NCI-H526 treated with DMSO at 0.1 percent for 48 hours (cell line): ENCODE measurements at places on chromosomes 1 and 21.

DNA sequence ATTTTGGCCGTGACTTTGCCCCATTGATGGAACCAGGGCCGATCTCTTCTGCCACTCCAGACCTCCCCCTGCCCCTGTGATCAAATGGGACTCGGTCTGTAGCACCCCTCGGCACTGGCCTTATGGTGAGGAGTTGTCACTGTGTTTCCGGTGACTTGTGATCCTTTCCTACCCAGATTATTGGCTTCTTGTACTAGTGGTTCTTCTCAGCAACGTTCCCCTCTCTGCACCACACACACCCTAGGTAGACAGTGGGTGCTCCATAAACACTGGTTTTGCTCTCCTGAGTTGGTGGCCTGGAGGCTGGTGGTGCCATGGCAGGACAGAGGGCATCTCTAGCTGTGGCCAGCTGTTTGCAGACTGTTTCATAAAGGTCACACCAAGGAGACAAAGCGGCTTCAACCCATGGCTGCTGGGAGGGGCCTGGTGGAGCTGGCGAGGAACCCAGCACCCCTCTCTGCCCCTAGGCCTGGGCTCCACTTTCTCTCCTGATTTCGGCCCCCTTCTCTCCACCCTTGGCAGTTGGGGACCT is 50.7 kb downstream of the DHRS3 start:
- DNase-seq = no peak

GRCh38 chr1:172414331-172414730 is 6.2 kb upstream of the C1orf105 start:
- no peak for DNase-seq

- DNase-seq = no peak
Measured at GRCh38 chr1:223179280-223179679, 36.2 kb upstream of the TLR5 start.

DNA sequence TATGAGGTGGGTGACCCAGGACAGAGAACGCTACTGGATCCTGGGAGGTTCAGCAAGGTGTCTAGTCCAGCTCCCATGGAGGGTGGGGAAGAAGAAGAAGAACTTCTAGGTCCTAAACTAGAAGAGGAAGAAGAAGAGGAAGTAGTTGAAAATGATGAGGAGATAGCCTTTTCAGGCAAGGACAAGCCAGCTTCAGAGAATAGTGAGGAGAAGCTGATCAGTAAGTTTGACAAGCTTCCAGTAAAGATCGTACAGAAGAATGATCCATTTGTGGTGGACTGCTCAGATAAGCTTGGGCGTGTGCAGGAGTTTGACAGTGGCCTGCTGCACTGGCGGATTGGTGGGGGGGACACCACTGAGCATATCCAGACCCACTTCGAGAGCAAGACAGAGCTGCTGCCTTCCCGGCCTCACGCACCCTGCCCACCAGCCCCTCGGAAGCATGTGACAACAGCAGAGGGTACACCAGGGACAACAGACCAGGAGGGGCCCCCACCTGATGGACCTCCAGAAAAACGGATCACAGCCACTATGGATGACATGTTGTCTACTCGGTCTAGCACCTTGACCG is 8.6 kb upstream of the PIGV start:
- DNase-seq = no peak

- DNase-seq = no peak
Measured at GRCh38 chr1:231139125-231139649, 22.7 kb upstream of the TRIM67 start.

GRCh38 chr1:55827350-55827749 is 612.2 kb upstream of the USP24 start:
- no peak for DNase-seq

- no peak for DNase-seq
Measured at GRCh38 chr1:23069675-23070074, 50.4 kb downstream of the KDM1A start.

DNA sequence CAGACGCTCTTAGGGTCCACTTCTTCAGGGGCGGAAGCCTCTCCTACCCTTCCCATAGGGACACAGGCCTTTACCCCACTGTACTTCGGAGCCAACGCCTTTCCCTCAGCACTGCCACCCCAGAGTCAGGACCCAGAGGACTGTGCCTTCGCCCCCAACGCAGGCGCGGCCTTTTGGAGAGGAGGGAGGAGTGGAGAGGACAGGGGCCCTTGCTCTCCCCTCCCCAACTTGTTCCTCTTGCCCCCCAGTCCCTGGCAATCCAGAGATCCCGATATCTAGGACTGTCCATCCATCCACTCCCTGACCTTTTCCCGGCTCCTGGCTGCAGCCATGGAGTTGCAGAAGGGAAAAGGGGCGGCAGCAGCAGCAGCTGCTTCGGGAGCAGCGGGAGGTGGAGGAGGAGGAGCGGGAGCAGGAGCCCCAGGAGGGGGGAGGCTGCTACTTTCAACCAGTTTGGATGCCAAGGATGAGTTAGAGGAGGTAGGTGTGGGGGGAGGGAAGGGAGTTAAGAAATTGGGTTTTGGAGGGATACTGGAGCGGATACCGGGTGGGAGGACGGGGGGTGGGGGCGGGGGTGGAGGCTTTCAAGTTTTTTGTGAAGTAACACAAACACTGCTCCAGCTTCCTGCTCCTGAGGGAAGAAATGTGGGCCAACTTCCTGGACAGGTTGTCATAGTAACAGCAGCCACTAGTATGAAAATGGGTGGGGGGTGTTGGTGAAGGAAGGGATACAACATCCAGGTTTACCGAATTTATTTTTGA is 636 bp downstream of the INTS3 start:
- peak; percentile 16 for DNase-seq

- no peak for DNase-seq
Measured at GRCh38 chr1:32336963-32337675, 1.1 kb upstream of the MARCKSL1 start.

- no peak for DNase-seq
Measured at GRCh38 chr1:240492832-240493440, 119.0 kb downstream of the GREM2 start.

DNA sequence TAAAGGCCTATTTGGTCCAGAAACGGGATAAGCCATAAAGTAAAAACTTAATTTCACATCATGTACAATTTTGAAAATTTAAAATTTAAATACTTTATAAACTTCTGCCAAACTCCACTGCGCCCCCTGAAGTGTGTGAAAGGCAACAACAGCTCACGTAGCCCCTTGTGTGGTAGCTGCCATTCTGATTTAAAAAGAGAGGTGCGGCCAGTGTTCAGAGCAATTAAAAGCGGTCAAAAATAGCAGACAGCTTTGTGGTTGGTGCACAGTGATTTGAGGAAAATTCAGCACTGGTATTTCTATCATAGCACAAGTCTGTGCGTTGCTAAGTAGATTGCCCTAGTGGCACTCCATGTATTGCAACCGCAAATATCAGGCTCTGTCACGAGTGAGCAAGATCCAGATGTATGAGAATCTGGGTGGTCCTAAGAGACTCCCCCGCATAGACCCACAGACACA is 122.5 kb downstream of the ATG4C start:
- no peak for DNase-seq

DNA sequence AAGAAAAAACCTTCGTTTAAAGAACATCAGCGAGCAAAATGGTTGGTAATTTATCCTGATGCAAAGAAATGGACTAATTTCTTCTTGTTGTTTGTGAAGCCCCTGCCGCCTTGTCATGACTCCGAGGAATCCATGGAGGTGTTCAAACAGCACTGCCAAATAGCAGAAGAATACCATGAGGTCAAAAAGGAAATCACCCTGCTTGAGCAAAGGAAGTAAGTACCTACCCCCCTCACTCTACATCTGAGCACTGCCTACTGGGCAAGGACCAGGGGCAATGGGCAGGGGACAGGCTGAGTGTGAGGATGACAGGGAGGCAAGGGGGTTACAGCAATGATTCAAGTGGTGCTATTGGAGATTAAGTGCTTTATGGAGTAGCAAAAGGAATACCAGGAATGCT is 29.4 kb downstream of the MAP3K7CL start:
- DNase-seq = no peak
